H1 (cell line): ENCODE measurements at places on chromosomes 16 and 17. TPM values are rescaled to one million over a fixed set of nuclear protein-coding genes. Genes with fewer than 3 reads are reported as not detected.

DNA sequence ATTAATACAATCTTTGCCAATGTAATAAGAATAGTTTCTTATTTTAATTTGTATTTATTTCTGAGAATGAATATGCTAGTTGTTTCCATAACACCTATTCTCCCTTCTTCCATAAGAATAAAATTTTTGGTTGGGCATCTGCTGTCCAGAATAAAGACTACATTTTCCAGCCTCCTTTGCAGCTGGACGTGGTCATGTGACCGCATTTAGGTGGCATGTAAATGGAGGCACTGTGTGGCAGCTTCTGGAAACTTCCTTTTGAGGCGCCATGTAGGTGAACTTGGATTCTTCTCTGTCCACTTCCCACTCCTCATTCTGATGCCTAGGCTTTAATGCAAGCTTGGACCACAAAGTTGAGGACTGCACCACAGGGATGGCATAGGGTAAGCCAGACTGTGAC, 215.4 kb upstream of the AXIN2 start:
- no peaks in the 10 kb centered on the region for H3K36me3 ChIP-seq
- H3K4me3 ChIP-seq = no peak overlapping the region
- H3K4me1 ChIP-seq = no peaks in the 10 kb centered on the region
- H3K27ac ChIP-seq = no peak overlapping the region
- DNase-seq = no peak

The HSD17B1 gene
- 0.88 and 1.1 TPM in 2 replicates for total RNA-seq

The CCL4L2 gene
- total RNA-seq = not detected in 2 replicates

The AXIN2 gene
- total RNA-seq = 31.7 and 33.4 TPM in 2 replicates

DNA sequence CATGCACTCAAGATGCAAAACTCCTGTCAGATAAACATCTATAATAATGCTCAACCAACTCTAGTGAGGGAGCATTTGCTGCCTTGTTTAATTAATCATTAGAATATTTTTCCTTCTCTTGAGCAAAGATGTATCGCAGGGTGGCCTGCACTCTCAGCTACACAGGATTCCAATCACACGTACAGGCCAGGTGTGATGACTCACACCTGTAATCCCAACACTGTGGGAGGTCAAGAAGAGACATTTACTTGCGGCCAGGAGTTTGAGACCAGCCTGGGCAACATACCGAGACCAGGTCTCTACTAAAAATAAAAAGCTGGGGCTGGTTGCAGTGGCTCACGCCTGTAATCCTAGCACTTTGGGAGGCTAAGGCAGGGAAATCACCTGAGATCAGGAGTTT, 49.1 kb downstream of the ARHGAP17 start:
- H3K27me3 ChIP-seq = no peaks in the 10 kb centered on the region
- no peak for DNase-seq

The C16orf89 gene
- total RNA-seq = 6.7 and 10.6 TPM in 2 replicates

The OTOP3 gene
- total RNA-seq = not detected in 2 replicates

- no peak overlapping the region for H3K27ac ChIP-seq
- no peaks in the 10 kb centered on the region for H3K36me3 ChIP-seq
- peaks cover 25% of the 10 kb centered on the region for H3K27me3 ChIP-seq
- no peak overlapping the region for H3K4me3 ChIP-seq
- no peak for DNase-seq
Observed at GRCh38 chr17:47720196-47720595, 12.8 kb upstream of the TBX21 start.

- H3K27ac ChIP-seq = no peak overlapping the region
- no peak for DNase-seq
- no peaks in the 10 kb centered on the region for H3K36me3 ChIP-seq
- no peak overlapping the region for H3K4me3 ChIP-seq
Observed at GRCh38 chr16:60061396-60061795, 1327.3 kb upstream of the GOT2 start.

- H3K4me1 ChIP-seq = peaks cover 2% of the 10 kb centered on the region; the same call in 1 of the 2 replicates
- DNase-seq = no peak
- H3K27ac ChIP-seq = no peak overlapping the region
- no peaks in the 10 kb centered on the region for H3K27me3 ChIP-seq
- no peaks in the 10 kb centered on the region for H3K36me3 ChIP-seq
Observed at GRCh38 chr16:57017251-57017650, 27.9 kb downstream of the NLRC5 start.

- H3K27me3 ChIP-seq = no peaks in the 10 kb centered on the region
- peaks cover 14% of the 10 kb centered on the region for H3K4me1 ChIP-seq
- no peak overlapping the region for H3K27ac ChIP-seq
- DNase-seq = no peak
- H3K36me3 ChIP-seq = no peaks in the 10 kb centered on the region
Observed at GRCh38 chr17:2070241-2071023, 15.5 kb downstream of the HIC1 start.

DNA sequence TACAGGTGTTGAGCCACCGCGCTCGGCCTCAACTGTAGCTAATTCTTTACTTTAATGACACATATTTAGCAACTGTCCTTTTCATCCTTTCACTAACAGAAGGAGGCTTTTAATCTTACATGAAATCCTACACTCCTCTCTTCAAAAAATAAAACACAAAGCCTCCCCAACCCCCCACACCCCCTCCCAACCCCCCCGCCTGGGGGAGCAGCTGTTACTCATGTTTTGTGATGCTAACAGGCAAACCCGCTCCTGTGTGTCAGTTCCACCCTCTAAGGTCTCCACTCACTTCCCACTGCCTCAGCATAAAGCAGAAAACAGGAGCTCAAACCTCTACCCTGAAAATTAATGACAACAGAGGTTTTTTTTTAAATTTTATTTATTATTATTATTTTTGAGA, 55.4 kb upstream of the SLC25A19 start:
- DNase-seq = no peak
- no peaks in the 10 kb centered on the region for H3K27me3 ChIP-seq
- H3K4me3 ChIP-seq = no peak overlapping the region
- peaks cover 36% of the 10 kb centered on the region for H3K4me1 ChIP-seq
- H3K36me3 ChIP-seq = no peaks in the 10 kb centered on the region

The GLIS2 gene
- total RNA-seq = 17.4 and 18.6 TPM in 2 replicates

GRCh38 chr16:31527734-31528274, at the start of gene AHSP:
AHSP (plus strand) TSS chr16:31527900; CDS start chr16:31528140, 240 bp downstream.
- DNase-seq = no peak
- no peak within 1 kb of the TSS for H3K27ac ChIP-seq
- H3K27me3 ChIP-seq = peaks cover 5% of the 10 kb centered on the region
- H3K36me3 ChIP-seq = no peaks in the 10 kb centered on the region
- H3K4me3 ChIP-seq = peak within 1 kb of the TSS; percentile 67

DNA sequence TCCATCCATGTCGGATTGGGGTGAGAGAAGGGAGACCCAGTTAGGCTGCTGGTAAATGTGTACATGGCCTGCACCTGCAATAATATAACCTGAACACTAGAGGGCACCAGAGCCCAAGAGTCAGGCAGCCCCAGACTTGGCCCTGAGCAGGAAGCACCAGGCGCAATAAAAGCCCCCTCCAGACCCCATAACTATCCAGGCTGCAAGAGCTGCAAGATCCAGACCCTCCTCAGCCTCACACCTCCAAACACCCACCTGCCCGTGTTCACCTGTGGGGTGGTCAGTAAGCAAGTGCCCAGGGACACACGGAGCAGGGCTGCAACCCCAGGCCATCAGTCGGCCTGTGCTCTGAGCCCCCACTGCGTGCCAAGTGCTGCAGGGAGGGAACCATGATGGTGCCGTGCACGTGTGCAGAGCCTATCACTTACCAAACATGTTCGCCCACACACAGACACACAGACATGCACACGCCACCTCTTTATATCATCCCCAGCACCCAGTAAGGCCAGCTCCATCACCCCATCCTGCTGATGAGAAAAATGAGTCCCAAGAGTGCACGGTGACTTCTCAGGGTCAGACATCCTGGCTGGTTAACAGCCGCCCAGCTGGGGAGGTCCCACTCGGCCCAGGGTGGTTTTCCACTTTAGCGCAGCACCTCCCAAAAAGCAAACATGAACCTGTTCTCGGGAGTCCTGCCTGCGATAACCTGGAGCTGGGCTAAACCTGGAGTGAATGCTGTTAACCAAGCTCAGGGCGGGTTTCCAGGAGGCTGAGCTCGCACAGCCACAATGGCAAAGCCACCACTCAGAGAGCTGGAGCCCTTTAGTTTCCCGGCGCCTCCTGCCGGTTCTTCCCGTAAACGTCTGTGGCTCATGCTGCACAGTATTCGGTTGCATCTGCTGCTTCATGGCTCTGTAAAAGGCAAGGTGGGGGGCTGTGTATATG, 439.8 kb downstream of the SOX9 start:
- no peaks in the 10 kb centered on the region for H3K36me3 ChIP-seq
- H3K27ac ChIP-seq = no peak overlapping the region
- peaks cover 10% of the 10 kb centered on the region for H3K4me1 ChIP-seq
